Stimulated activated CD8-positive, alpha-beta memory T cell treated with anti-CD3 and anti-CD28 coated beads, Interleukin-4, amount 100 ng/mL, for 1 hour (primary cell): ENCODE measurements at places on chromosomes 5 and 9.

- no peak for DNase-seq
These were observed 227.7 kb upstream of the GRAMD2B start for GRCh38 chr5:126195410-126196100.

DNA sequence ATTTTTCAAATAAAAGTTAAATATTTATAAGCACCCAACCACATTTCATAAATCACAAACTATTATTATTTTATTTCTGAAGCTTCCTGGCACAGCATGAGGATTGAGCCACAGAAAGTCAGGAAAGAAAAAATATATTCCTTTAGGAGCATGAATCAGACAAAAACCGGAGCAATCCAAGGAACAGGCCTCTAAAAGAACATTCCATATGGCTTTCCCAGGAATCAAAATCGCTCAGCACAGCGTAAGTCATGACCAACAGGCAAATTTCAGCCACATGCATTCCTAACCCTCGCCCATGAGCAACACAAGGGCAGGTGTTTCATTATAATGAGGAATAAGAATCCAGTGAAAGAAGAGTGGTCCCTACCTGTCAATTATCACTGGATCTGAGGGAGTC, 26.7 kb downstream of the EBF1 start:
- no peak for DNase-seq

DNA sequence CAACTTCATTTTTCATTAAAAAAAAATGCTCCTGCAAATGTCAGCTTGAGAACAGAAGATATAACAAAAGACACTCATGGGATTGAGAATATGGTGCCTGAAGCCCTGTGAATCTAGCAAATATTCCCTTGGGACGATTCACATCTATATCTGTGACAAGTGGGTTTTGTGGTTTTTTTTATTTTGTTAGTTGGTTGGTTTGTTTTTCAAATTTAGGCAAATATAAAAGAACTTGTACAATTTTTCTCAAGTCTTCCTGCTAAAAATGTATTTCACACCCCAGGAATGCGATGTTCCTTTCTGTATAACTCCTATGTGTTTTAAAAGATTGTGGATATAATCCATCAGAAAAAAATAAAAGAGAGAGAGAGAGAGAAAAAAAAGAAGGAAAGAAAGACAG, 1061.8 kb upstream of the ARRDC3 start:
- no peak for DNase-seq

DNA sequence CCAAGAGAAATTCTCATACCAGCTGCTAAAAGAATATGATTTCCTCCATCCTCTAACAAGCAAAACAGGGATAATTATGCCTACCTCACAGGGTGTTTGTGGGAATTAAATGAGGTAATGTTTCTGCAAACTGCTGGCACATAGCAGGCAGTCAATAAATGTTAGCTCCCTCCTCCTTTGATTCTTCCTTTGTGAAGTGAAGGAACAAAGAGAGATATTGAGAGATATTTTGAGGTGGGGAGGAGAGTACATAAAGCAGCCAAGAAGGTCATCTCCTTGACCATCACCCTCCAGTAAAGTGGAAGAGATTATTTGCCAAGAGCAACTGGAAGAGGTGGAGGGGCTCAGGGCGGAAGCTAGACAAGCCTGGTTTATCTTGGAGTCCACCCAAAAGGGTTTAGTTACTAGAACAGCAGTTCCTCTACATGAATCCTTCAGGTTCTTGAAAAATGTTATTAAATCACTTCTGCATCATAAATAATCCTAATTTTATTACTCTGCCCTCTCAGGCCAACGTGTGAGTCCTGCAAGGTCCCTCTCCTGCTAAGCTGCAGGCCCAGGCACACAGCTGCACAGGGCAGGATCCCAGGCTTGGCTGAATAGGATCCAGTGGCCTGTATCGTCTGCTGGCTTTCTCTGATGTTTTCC, 35.0 kb upstream of the TLE1 start:
- DNase-seq: no peak

DNA sequence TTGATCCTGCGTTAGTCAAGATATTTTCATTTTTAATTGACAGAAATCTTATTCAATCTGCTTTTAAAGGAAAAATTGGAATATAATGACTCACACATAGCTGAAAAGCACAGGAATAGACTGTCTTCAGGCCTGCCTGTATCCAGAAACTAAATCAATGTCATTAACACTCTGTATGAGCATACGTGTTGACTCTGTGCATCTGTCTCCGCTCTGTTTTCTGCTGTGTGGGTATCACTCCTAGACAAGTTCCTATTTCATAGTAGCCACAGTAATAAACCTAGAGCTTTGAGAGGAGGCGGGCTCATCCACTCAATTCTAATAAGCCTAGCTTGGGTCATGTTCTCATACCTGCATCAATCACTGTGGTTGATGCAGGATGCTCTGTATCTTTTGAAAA, 267.6 kb downstream of the KCTD16 start:
- DNase-seq: no peak

GRCh38 chr9:137029058-137029936, 1.3 kb upstream of the ABCA2 start:
- DNase-seq: peak; percentile 54

DNA sequence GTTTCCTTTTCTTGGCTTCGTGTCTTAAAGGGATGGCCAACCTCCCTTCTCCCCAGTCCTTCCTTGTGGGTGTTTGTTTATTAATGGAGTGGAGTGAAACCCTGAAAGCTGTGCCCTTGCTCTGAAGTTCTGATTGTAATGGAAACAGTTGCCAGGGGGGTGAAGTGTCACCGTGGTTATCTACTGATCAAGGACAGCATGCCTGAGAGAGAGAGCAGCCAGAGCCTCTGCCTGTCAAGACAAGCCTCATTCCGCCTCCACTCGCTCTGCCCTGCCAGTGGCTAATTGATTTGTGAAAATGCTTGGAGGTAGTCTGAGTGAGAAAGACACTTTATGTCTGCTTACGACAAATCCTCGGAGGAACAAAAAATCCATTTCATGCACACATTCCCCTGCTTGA, 143.7 kb upstream of the SLC30A5 start:
- DNase-seq: no peak

DNA sequence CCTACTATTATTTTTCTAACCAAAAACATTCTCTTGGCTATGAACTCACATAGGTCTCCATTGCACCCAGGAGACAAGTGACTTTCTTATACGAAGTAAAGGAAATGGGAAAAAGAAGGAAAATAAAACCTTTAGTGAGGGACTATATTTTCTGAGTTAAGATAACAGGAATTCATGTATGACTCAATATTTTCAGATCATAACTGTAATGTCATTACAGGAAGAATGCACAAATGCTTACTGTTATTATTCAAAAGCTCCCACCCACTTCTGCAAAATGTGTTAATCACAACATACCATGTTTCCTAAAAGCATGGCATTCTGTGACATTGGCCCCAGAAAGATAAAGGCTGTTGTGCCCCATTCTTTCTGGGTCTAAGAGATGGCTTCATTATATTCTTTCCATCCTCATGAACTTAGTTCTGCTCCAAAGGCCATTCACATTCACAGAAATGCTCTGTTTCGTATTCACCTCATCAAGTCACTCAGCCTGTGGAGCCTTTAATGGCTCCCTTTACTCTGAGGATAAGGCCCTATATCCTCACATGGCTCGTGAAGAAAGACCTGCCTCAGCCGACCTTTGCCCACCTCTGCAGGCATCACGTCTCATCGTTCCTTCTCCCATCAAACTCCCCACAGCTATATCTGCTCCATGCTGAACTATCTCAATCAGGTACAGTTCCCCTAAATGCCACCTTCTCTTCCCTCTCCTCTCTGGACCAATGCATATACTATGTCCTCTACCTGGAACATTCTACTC, 77.0 kb downstream of the ABCA1 start:
- DNase-seq: no peak

DNA sequence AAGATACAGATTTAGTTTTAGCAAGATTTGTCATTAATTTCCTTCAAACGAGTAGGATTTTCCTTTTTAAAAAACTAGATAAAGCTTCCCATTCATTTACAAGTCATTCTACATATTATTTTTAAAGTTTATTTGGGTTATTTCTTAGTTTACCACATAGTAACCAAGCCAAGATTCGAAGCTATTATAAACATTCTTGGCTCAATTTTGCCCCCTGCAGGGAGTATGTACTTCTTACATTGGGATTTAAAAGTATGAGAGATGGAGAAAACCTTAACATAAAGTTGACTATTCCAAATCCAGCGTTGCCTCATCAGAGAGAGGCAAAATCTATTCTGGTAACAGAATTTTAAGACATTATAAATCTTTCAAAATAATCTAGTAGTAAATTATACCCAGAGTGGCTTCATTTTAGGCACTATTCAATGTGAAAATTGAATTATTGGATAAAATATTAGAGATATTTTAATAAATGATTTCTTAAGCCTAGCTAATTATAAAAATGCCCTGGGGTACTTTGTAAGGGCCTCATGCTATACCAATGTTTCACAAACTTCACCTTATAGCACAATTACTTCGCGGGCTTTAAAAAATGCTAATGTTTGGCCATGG, 39.1 kb downstream of the FBN2 start:
- DNase-seq: no peak

DNA sequence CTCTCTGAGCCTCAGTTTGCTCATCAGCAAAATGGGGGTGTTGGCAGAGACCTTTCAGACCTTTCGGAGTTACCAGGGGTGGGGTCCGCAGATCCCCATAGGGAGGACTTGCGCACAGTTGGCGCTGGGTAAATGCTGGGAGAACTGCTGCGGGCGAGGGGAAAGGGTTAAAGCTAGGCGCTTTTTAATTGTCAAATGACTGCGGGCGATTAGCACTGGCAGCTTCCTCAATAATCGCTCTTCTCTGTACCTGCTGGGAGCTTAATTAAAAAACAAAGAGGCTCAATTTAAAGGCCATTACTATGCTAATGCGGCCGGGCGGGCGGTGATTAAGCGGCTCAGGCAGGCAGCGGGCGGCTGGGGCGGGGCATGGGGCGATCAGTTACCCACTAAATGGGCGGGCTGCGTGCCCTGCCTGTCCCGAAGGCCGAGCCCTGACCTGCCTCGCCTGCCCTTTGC, 63.0 kb downstream of the LMX1B start:
- no peak for DNase-seq

DNA sequence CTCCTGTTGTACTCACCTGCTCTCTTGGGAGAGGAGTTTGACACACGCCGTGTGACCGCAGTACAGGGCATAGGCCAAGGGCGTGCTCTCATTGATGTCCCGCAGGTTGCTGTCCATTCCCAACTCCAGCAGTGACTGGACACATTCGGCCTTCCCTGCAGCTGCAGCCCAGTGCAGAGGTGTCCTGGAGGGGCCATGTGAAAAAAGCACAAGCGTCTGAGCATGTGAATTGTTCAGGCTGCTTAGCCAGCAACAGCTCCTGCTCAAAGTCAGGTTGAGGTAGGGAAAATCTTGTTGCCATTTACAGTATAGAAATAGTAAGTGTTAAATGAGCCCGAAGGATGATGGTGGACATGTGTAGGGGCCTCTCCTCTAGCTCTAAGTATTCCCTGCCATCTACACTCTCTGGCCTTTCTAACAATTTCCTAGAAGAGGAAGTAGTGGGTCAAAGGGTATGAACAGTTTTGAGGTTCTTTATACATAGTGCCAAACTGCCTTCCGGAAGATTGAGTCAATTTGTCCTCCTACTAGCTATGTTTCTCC, 116.5 kb downstream of the ANKRD55 start:
- DNase-seq: no peak

DNA sequence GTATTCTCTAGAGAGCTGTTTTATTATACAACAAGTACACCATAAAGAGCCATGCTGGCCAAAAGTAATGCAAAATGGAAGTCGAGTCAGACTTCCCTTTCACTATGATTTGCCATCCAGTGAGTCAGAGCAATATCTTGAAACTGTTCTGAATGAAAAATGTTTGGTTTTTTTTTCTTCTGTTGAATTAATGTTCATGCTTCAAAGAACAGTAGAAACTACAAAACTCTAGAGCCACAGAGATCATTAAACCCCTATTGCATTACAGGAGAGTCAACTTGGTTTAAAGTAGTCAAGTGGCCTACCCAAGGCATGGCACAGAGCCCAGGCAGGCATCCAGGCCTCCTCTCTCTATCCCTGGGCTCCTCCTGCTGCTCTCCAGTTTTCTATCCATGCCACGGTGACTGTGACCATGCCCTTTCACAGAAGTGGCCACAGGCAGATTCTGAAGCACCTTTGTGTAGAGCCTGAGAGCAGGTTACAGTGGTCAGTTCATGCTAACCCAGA, 358.9 kb downstream of the DEPDC1B start:
- DNase-seq: no peak

- DNase-seq: no peak
These were observed 76.6 kb downstream of the GOLM1 start for GRCh38 chr9:86022687-86023266.

GRCh38 chr5:89133975-89134374, 251.0 kb upstream of the MEF2C start:
- DNase-seq: no peak

DNA sequence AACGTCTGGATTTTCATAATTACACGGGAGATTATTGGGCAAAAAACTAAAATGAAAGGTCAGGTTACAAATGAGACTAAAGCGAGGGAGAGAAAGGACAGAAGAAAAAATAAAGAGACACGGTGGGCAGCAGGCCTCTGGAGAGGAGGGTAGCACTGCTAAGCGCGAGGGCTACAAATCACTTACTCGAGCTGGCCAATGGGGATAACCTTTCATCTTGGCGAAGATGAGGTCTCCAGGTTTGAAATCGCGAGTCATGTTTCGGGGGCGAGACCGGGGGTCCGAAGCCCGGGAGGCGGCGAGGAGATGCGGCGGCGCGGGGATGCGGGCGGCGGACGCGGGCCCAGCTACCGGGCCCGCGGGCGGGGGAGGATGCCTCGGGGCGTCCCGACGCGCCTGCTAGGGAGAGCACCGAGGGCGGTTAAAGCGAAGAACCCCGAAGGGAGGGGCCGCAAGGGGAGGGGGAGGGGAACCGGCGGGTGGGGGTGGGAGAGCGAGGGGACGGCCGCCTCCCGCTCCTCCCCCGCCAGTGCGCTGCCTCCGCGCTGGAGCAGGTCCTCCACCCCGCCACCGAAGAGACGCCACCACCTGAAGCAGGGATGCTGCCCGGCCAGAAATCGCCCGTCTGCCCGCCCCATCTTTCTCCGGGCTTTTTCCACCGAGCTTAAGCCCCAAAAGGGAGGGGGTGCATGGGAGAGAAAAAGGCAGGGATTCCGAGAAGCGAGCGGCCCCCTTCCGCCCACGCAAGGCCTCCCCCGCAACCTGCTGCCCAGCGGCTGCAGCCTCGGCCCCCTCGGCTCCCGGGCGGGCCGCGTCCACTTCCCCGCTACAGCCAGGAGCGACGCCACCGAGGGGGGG, 610 bp downstream of the PSIP1 start:
- DNase-seq: peak; percentile 37

DNA sequence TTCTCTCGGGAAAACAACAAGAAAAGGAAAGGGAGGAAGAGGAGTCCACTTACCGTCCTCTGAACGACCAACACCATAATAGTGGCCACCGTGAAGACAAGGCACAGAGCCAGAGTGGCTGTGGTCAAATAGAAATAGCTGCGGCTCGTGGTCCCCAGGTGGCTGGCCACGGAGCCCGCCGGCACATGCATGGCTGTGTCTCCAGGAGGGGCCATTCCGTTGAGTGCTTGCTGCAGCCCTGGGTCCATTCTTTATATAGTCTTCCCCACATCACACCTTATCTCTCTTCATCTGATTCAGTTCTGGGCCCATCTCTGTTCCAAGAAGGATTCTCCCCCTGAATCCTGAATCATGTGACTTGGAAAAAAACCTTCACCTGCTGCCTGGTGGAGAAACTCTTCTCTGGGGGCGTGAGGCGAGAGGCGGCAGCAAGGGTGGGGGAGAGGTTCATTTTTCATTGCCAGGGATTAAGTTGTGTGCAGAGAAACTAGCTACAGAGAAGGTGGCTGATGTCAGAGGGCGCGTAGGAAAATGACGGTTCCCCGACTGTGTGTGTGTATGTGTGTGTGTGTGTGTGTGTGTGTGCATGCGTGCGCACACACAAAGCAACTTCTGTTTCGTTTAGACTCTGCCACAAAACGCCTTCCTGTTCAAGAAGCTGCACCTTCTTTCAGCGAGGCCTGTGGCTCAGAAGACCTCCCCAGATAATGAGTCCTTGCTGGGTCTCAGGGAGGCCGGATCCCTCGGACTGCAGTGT, at the start of gene TNFSF8:
Gene TNFSF8, minus strand, starts transcription at position 536 of the 757 bp plus-strand sequence. Its CDS starts 288 bp downstream, at position 248.
- peak; percentile 35 for DNase-seq
